ENCODE measurements at places on chromosomes 5 and 9.
A peak's percentile ranks its signal among the peaks of the same experiment; 100 is the strongest.

DNA sequence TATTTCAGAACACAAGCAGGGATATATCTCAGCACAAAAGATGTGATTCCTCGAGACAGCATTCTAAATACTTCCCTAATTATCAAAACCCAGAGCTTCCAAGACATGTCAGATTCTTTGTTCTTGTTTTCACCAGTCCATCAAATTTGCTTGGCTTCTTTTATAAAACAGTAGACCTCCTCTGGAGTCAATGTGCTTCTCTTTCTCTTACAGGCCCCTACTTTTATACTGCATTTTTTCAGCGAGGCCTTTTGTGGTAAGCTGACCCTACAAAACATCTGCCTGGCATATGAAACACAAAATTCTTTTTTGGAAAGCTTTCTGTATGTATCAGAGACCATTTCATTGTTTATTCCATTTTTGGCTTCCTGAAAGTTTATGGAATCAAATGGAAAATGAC is 81.8 kb downstream of the ARSB start:
- peak; percentile 30 for DNase-seq

DNA sequence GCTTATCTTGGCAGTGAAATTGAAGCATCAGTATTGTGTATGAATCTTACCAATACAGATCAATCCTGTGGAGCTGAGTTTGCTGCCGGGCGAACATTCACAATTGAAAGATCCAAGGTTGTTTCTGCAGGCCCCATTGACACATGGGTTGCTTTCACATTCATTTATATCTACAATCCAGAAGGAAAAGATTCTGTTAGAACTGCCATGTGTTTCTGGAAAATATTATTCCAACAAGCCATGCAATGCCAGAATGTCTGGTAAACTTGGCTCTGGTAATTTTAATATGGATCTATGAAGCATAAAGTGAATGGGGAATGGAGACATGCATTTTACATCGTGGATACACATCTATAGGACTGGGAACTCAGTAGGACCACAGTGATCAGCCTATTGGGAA is 180.8 kb downstream of the FBN2 start:
- DNase-seq, result no peak

DNA sequence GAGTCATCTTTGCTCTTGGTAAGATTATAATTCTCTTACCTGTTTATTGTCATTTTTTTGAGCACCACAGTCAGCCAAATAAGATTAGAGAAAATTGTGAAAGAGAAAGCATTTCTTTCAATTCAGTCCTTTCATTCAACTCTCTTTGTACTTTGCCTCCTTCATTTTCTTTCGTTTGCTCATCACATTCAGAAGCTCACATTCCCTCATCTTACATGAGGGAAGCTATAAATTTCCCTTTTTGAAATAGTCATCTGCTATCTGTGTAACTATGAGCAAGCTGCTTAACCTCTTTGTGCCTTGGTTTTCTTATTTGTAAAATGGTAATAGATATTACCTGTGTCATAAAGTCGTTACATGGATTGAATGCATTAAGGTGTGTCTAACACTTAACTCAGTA is 41.4 kb downstream of the PAM start:
- no peak for DNase-seq

DNA sequence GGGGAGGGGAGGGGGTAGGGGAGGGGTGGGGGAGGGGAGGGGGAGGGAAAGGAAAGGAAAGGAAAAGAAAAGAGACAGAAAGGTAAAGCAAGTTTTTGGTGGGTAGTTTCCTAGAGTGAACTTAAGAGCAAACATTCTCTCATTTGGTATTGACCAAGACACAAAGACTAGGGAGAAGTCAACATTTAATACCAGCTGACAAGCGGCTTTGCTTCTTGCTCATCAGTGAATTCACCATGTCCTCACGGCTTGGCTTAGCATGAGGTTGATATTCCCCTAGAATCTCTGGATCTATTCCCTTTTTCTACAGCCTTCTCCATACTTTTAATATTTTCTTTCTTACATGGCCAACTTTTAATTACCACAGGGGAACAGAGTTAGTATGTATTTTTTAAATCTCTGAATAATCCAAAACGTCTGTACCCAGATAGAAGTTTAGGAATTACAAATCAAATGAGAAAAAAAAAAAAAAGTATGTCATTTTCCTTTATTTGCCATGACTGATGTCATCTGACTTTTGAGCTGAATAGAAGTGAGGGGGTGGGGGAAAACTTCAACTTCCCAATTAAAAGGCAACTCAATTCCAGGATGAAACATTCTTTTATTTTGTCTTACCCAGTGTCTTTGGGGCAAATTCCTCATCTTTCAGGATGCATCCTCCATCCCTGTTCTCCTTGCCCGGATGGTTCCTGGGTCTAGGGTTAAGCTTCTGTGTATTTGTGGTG is 40.1 kb upstream of the GLIS3 start:
- no peak for DNase-seq

GRCh38 chr9:98071737-98072136 is 15.2 kb downstream of the NANS start:
- DNase-seq, result no peak

DNA sequence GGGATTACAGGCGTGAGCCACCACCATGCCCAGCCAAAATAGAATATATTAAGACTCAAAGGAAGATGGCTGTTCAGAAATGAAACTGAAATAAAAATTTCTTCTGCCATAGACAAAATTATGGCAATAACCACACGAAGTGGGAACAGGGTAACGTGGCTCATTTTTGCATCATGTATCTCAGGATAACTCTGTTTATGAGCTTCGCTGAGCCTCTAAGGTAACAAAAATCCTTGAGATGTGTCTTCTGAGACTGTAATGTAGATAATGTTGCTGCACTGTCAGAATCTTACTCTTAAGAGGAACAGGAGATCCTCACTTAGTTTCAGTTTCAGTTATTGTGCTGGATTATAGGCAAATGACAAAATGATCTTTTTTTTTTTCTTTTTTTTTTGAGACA is 153.8 kb downstream of the GOLPH3 start:
- DNase-seq, result no peak

DNA sequence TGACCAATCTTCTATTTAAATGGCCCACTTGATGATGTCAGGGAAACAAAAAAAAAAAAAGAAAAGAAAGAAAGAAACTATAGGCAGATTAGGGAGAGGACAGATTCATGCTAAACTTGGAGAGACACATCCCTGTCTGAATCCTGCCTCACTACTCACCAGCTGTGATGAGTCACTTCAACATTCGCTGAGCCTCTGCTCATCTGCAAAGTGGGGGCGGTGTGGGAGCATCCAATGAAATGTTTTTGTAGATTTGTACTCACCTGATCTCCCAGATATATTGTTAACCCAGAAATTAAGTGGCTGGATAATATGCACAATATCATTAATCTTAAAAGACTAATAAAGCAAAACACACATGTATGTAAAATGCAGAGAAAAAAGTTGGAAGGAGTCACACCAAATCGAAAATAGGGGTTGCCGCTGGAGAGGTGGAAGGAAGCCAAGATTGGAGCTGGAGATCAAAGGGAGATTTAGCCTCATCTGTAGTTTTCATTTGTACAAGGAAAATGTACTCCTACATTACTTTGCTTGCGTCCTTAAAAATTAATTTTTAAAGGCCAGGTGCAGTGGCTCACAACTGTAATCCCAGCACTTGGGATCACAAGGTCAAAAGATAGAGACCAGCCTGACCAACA is 17.0 kb upstream of the ERGIC1 start:
- DNase-seq, result no peak

- DNase-seq, result no peak
Observed at GRCh38 chr9:37582548-37583157, 6.5 kb upstream of the FBXO10 start.

GRCh38 chr5:154394307-154394706 is 51.5 kb upstream of the SAP30L start:
- DNase-seq, result no peak

GRCh38 chr9:13485068-13485596 is 205.6 kb upstream of the MPDZ start:
- DNase-seq, result no peak

GRCh38 chr5:119059740-119060255 is 11.1 kb upstream of the DMXL1 start:
- DNase-seq, result no peak

DNA sequence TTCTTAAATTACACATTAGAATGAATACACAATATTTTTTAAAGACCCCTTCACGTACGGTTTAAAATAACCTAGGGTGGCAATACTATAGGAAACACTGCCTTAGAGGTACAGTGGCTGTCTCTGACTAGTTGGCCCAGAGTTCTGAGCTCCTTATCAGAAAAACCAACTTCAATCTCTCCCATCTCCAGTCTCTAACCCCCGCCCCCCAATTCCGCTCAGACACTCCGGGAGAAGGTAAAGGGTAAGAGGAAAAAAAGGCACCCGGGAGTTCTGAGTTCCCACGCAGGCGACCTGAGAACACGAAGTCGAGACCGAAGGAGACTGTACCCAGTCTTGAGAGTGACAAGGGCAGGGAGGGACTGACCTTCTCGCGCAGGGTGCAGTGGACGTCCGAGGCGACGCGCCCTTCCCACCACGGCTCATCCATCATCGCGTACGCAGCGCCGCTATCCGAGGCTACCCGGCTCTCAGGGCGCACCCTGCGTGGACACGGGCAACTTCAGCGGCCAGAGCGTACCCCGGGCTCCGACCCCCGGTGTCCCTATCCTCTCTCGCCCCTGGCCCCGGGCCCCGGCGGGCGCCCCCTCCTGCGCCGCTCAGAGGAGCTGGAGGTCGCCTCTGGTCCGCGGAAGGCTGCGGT is 752 bp downstream of the CCNJL start:
- no peak for DNase-seq

DNA sequence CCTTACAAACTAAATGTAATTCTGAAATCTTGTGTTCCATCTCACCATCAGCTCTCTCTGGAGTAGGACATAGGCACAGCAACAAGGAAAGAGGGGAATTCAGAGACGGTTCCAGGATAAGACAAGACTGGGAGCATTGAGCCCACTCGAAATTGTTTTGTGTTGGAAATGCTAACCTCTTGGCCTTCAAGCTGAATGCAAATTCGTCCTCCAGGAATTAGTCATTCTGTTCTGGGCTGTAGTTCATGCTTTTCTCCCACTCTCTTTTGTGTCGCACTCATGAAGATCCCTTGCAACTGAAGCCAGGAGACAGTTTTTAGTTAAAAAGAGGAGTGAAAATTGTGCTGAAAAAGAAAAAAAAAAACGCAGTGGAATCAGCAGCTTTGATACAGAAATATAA is 121.7 kb upstream of the SEMA6A start:
- DNase-seq, result no peak

DNA sequence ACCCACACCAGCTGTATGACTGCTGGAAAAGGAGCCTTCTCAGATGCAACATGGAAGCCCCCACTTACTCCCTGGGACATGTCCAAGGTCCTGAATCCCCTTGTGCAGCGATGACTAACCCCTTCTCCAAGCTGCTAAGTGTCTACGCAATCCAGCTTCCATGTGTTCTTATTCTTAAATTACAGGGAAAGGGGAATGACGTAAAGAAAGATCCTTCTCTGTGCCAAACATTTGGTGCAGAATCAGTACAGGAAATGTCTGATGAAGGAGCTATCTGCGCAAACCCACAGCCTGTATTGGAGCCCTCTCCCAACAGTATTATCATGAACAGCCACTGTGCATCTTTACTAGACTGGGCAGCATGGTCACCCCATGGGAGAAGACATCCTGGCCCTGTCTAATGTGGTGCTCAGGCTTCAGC is 183.2 kb downstream of the FRMD3 start:
- no peak for DNase-seq

GRCh38 chr5:115843444-115844130 is 1.9 kb downstream of the AP3S1 start:
- DNase-seq, result no peak

GRCh38 chr9:105900123-105900522 is 205.8 kb downstream of the TMEM38B start:
- DNase-seq, result peak; percentile 41

GRCh38 chr5:126133424-126133823 is 289.8 kb upstream of the GRAMD2B start:
- DNase-seq, result no peak

DNA sequence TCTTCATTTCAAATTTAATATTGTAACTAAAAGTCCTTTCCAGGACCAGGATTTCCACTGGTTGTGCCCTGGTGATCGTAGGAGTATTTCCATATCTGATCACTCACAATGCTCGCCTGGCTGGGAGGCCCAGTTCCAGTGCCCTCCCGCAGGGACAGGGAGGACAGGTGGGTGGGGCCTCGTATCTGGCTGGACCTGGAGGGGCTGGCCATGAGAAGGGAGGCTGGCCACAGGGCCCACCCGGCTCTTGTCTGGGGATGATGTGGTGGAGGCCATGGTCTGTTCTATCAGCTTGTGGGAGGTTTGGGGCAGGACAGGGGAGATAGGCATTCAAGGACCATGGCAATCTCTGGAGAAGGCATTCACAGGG is 286.4 kb downstream of the GADD45G start:
- DNase-seq, result no peak

- no peak for DNase-seq
Observed at GRCh38 chr5:97096846-97097245, 45.6 kb downstream of the LIX1 start.

GRCh38 chr5:133741818-133742355 is 129.5 kb upstream of the FSTL4 start:
- DNase-seq, result no peak

DNA sequence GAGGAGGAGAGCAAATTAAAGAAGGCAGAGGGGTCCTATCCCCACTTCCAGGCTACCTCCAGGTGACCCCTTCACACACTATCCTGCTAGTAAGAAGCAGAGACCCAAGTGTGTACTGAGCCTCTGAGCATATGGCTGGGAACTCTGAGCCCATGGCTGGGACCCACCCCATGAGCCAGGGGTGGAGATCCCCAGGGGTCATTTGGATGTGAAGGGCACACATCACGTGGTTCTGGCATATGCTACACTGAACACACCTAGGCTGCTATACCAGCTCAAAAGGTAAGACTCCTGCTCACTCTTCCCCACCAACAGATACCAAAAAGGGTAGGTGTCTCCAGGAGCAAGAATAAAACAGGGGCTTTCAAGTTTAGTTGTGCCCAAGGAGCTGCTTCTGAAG is 149.9 kb downstream of the FRMD3 start:
- DNase-seq, result no peak

- no peak for DNase-seq
Observed at GRCh38 chr9:111375817-111376564, 46.0 kb upstream of the OR2K2 start.

DNA sequence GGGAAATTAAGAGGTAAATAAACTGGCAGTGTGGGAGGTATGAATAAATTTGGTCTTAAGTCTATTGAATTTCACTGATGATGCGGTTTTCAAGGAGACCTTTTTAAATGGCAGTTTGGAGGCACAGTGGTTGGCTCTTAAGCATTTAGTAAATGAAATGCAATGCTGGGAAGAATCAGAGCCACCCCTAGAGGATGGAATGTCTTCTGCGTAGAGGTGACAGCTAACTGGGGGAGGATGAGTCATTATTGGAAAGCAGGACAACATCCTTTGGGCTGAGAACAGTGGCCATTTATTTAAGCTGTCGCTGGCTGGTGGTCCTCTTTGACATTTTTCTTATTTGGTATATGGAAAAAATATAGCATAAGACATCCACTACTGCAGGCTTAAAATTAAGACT is 163.2 kb downstream of the SH3GL2 start:
- DNase-seq, result no peak

- DNase-seq, result no peak
Observed at GRCh38 chr5:33985447-33985846, 954 bp upstream of the SLC45A2 start.

GRCh38 chr9:26888271-26888670 is 4.3 kb downstream of the CAAP1 start:
- DNase-seq, result no peak
